ENCODE measurements at places on chromosomes 2 and 18. TPM values are rescaled to one million over a fixed set of nuclear protein-coding genes. Genes with fewer than 3 reads are reported as not detected.

C2orf15 gene
- total RNA-seq: 0.49 TPM

KLHL14 gene
- total RNA-seq: 0.49 TPM

SNORC gene
- total RNA-seq: 0.26 TPM

LYG1 gene
- total RNA-seq: 0.95 TPM

CHRND gene
- total RNA-seq: not detected

SALL3 gene
- not detected for total RNA-seq

L3MBTL4 gene
- total RNA-seq: 5.2 TPM

B3GNT2 gene
- 28.3 TPM for total RNA-seq

GPR35 gene
- total RNA-seq: 1.1 TPM

FBXO36 gene
- total RNA-seq: 1.3 TPM

GAL3ST2 gene
- not detected for total RNA-seq

CLEC4F gene
- not detected for total RNA-seq

CCNYL1 gene
- 16.2 TPM for total RNA-seq

CRYBA2 gene
- not detected for total RNA-seq

SPIRE1 gene
- 10.8 TPM for total RNA-seq

FSHR gene
- total RNA-seq: not detected

CNRIP1 gene
- total RNA-seq: 7.6 TPM

TUBA4B gene
- total RNA-seq: not detected

HOXD10 gene
- total RNA-seq: not detected

GPR45 gene
- total RNA-seq: not detected
